ENCODE measurements at places on chromosomes 11 and 22.

DNA sequence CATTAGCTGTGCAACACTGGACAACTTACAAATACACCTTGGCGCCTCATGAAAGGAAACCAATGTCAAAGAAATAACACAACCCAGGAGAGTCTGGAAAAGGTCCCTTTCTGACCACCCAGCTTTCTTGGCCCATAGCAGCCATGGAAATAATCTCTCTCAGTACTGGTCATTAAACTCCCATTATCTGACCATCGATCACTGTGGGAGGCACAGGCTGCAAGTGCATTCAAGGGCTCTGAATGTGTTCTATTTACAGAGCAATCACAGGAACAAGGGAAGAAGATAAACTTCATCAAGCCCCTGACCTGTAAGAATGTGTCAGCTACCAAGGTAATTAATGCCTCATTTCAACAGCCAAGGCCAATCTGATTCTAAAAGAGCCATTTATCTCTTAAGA lies 40.1 kb downstream of the CTSC start:
- peak; percentile 66 for DNase-seq

DNA sequence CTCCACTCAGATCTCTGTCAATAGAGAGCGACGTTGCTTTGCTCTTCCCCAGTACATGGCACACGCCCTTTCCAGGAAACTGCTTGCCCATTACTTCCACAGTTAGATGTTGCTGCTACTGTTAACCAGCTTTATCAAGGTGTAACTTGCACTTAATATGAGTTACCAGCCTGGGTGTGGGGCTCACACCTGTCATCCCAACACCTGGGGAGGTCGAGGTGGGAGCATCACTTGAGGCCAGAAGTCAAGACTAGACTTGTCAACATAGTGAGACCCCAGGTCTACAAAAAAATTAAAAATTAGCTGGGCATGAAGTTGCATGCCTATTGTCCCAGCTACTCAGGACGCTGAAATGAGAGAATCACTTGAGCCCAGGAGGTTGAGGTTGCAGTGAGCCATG lies 177.1 kb upstream of the B3GAT1 start:
- DNase-seq, result no peak

DNA sequence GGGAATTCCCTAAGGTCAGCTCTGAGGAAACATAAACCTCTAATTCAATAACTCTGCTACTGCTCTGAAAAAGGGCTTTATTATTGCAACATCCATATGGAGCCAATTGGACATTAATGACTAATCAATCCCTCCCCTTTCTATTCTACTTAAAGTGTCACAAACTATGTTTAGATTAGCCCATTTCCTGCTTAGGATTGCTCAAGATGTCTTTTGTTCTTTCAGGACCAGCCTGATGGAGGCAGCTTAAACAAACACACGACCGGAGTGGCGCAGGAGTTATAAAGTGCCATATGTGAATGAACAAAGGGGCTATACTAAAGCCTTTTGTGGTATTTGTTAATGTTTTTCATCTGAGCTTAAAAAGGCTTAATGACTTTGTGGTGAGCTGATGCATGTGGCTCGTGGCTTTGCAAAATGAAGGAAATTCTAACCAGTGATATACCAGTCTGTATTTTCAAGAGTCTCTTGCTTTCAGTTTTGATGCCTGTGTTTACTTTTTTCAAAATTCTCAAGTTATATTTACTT lies 354.4 kb downstream of the SOX6 start:
- DNase-seq, result peak; percentile 43

DNA sequence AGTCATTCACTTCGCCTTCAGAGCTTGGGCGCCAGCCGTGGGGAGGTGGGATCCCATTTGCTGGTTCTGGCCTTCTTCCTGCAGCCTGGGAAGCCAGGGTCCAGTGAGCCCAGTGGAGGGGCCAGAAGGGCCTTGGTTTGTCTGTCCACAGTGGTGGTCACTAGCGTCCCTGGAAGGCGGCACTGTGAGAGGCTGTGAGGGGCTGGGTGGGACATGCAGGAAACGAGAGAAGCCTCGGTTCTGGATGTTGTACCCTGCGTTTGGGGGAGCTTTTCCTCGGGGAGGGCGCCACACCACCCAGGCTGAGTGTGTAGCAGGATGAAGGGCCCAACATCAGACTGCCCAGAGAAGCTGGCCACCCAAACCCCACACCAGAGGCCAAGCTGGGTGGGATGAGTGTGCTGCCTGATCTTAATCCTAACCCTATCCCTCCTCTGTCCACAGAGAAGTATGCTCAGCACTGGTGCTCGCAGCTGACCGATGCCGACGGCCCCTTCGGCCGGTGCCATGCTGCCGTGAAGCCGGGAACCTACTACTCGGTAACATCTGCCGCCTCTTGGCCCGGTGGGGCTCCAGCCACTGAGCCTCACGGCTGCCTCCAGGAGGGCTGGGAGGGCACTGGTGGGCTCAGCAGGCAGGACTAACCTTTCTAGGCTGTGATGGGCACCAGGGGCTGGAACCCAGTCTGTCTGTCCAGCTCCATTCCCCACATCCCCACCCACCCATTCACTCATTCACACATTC lies 14.4 kb downstream of the MUC5AC start:
- DNase-seq, result no peak

DNA sequence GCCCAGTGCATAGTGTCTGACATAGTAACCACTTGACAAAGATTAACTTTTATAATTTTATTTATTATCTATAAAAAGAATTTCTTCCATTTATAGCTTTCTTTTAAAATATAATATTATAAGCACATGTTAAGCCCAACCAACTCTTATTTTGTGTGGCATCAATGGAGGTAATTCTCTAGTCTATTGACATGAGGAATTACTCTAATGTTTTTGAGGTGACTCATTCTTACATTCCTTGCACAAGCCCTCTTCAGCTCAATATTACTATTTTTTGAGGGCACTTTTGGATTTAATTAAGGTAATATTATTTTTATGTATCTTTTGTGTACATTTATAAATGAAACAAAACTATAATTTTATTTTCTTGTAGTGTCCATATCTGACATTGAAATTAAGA lies 59.6 kb downstream of the AASDHPPT start:
- no peak for DNase-seq

- no peak for DNase-seq
These were observed 41.5 kb upstream of the CYP2D6 start for GRCh38 chr22:42171946-42172719.

- peak; percentile 74 for DNase-seq
These were observed 450 bp downstream of the ZBTB44 start for GRCh38 chr11:130314184-130314749.

GRCh38 chr22:20748082-20748481 lies 25.8 kb upstream of the SERPIND1 start:
- no peak for DNase-seq

- peak; percentile 55 for DNase-seq
These were observed 44.6 kb downstream of the MYO7A start for GRCh38 chr11:77172666-77172982.

DNA sequence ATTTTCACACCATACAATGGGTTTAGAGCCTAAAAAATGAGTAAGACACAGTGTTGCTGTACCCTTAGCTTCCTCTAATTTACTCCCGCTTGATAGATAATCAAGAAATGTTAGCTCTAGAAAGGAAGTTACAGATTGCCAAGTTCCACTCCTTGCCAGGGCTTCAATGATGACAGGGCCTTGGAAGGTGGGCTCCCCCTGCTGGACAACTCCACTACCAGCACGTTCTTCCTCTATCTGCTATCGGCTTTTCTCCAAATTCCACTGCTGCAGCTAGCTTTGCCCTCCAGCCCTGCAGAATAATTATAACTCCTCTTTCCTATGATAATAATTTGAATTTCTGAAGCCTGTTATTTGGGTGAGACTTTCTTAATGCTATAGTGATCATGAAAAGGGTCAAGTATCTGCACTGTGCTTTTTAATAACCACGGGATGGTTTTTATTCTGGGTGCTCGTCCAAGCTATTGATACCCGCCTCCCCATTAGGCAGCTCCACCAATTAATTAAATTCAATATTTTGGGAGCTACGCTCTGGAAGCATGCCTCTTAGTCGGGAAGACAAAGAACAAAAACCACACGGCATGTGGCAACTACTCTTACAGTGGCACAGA lies 9.0 kb downstream of the SYN3 start:
- peak; percentile 80 for DNase-seq

DNA sequence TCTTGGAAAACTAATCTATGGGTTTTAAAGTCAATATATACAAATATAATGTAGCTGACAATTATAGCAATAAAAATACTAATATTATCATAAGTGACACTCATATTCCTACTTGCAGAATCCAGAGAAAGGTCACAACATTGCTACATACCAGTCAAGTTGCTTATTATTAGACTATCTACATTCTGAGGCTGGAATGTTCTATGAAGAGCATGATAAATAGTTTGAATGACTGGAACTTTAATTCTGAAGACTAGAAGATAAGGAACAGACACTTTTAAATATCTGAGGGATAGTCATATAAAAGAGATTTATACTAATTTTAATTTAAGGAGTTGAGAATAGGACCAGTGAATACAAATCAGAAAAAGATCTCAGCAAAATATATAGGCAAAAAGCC lies 146.0 kb downstream of the GUCY1A2 start:
- DNase-seq, result no peak

DNA sequence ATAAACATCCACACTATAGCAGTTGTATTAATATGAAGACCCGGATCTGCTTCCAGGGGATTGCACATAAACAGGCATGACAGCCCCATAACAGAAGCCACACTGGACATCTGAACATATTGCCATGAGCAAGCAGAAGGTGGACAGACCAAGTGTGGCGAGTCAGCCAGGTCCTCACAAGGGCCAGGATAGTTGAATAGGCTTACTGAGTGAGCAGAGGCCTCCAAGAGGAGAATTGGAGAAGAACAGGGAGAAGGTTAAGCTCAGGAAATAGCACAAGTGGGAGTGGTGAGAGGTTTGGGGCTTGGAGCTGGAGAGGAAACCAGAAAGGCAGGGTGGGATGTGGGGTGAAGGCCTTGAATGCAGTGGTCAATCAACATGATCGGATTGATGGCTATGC lies 10.8 kb downstream of the SLC35C1 start:
- no peak for DNase-seq

DNA sequence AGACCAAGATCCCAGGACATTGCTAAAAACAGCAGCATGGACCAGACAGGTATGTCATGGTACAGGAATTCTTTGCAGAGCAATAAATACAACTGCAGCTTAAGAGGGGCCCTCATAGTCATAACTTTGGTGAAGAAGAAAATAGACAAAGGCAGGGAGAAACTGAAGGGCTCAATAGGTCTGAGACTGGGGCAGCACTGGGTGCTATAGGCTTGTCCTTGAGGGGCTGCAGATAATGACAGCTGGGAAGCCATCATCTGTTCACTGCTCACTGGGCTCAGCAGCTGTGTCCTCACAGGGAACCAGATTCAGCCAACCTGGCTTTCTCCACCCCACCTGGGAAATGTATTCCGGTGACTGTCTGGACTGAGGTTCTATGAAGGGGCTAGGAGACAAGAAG lies 68.4 kb downstream of the ZNF280B start:
- DNase-seq, result no peak

DNA sequence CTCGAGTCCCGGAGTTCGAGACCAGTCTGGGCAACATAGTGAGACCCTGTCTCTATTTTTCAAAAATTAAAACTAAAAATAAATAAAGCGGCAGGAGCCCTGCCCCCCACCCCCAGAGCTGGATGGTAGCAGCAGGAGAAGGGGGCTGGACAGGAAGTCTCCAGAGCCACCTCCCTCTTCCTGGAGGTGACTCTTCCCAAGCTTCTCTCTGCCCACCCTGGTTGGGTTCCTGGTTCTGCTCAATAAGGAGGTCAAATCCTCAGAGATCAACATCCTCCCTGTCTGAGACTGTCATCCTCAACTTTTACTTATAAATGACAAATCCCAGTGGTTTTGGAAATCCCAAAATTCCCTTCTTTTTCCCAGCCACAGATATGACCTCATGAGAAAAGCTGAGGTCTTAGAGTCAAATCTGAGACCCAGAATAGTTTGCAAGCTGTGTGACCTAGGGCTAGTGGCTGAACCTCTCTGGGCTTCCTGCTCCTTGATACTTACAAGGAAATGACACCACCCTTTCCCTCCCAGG lies 987 bp downstream of the C1QTNF6 start:
- DNase-seq, result no peak

- DNase-seq, result no peak
These were observed 71.5 kb downstream of the TYR start for GRCh38 chr11:89249196-89249595.
